Cerebellar nuclear complex (tissue), 1 donor: ENCODE measurements at places on chromosomes 12 and 14.

- DNase-seq: no peak
These were observed 276.7 kb upstream of the SRRM4 start for GRCh38 chr12:118704527-118705241.

GRCh38 chr14:74611650-74612349 is at the start of gene LTBP2:
LTBP2 (minus strand) TSS chr14:74612237; CDS start chr14:74611944, 293 bp downstream.
- no peak for DNase-seq

GRCh38 chr14:67060546-67060945 is 128.7 kb upstream of the GARIN2 start:
- DNase-seq: no peak

DNA sequence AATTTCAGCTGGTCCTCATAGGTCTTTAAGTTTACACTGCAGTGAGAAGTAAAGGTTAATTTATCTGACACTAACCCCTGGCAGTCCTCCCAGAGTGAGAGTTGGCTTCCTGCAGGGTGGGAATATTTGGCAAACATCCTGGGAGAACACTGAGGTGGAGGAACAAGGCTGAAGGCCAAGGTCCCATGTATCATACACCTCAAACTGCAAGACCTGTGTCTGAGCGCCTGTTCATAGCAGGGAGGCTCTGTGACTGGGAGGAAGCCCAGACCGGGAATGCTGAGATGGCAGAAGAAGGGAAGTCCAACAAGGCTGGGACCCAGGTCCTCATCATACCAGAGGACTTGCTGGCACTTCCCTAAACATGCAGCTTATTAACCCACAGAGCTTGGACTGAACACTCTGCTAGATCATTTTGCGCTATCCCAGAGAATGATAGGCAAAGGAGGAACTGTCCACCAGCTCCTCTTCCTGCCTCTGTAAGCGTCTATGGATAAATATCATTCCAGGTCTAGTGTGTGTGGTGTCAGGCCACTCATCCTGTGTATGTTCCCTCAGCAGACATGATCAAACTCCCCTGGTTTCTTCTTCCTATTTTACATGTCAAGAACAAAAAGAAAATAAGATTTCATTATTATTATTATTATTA is 199.6 kb upstream of the CNOT2 start:
- DNase-seq: no peak

DNA sequence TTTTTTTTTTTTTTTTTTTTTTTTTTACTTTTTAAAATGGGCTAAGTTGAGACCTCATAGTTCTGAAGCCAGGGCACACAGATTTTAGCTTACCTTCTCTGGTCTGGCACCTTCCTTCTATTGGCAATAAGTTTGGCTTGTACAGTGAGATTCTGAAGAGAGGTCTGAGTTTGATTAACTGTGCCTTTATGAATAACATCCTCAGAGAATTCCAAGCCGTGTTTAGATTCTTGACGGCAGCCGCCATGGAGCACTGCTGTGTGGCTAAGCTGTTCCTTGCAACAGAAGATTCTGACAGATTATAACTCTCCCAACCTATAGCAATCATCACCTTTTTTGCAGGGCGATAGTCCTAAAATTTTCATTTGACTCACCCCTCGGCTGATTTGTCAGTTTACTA is 354.9 kb upstream of the FAR2 start:
- no peak for DNase-seq
